ENCODE measurements at places on chromosomes 2 and 18.
A peak's percentile ranks its signal among the peaks of the same experiment; 100 is the strongest.

GRCh38 chr18:33820517-33821371 lies 242.7 kb downstream of the ASXL3 start:
- no peak for DNase-seq

DNA sequence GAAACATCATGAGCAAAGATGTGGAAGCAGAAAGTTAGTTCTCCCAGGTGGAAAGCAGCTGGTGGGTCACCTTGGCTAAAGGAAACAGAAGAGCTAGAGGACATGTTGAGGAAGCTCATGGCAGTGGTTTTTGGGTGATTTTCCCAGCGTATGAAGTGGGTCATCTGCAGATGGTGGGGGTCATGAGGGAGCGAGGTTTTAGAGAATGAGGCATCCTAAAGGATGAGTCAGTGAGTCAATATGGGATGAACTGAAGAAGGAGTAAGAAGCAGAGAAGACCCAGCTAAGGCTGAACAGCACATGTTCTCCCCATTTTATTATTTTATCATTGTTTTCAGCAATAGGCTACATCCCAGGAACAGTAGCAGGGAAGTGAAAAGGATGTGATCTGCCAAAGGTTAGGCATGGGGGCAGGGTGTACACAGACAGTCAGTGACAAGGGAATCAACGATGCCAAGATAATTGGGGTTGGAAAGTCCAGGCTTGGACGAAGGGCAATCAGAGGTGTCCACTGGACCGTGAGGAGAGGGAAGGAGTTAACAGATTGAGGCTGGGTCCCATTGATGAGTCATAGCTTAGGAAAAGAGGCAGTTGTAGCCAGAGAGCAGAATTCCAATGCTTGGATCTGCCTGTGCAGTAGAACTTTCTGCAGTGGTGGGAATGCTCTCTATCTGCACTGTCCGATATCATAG lies 289.3 kb upstream of the RAB12 start:
- DNase-seq: no peak

- peak; percentile 33 for DNase-seq
Observed at GRCh38 chr2:234690569-234691213, 193.8 kb upstream of the ARL4C start.

GRCh38 chr2:119259296-119259860 lies 35.7 kb downstream of the STEAP3 start:
- DNase-seq: no peak

GRCh38 chr2:147623328-147623727 lies 221.5 kb upstream of the ACVR2A start:
- DNase-seq: no peak

GRCh38 chr18:50616484-50617048 lies 56.7 kb downstream of the MAPK4 start:
- no peak for DNase-seq

Measured in left lung (tissue), 14 donors.